DMS79 (cell line): ENCODE measurements at places on chromosomes 13 and 19.

DNA sequence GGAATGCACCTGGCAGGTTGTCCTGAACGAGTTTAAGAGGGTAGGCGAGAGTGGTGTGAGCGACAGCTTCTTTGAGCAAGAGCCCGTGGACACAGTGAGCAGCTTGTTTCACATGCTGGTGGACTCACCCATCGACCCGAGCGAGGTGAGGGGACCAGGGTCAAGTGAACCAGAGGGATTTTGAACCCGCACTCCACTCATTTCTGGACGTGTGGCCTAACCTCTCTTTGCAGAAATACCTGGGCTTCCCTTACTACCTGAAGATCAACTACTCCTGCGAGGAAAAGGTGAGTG is 1.7 kb downstream of the CATSPERG start:
- DNase-seq: no peak

GRCh38 chr19:17312189-17313113 is 3.1 kb downstream of the DDA1 start:
- no peak for DNase-seq

DNA sequence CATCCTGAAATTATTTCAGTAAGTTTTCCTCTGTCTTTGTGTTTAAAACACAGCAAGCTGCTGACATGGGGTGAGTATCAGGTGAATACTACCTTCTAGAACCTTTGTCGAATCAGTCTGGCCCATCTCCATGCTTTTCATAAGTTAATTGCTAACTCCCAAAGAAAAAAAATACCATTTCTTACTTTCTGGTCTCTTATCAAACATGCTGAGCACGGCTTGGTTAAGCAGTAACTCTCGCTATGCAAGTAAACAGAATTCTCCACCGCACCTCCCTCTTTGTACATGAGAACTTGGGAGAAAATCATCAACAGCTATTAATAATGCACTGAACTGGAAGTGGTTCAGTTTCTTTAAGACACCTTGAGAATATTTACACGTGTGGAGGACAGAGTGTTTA is 88.6 kb downstream of the FGF9 start:
- DNase-seq: no peak

DNA sequence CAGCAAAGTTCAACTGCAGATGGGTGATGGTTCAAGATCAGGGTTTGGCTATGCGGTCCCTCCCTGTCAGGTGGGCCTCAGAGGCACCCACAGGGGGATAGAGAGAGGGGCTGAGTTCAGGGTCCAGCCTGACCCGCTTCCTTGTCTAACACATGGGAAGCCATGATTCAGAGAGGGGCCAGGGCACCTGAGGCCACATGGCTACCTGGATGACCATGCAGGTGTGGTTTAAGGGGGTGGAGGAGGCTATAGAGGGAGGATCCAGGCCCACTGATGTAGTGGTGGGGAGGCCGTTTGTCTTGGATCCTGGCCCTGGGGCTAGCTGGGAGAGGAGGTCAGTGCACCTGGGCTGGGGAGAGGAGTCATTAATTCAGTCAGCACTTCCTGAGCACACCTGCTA is 56.7 kb downstream of the ZNF536 start:
- DNase-seq: no peak

DNA sequence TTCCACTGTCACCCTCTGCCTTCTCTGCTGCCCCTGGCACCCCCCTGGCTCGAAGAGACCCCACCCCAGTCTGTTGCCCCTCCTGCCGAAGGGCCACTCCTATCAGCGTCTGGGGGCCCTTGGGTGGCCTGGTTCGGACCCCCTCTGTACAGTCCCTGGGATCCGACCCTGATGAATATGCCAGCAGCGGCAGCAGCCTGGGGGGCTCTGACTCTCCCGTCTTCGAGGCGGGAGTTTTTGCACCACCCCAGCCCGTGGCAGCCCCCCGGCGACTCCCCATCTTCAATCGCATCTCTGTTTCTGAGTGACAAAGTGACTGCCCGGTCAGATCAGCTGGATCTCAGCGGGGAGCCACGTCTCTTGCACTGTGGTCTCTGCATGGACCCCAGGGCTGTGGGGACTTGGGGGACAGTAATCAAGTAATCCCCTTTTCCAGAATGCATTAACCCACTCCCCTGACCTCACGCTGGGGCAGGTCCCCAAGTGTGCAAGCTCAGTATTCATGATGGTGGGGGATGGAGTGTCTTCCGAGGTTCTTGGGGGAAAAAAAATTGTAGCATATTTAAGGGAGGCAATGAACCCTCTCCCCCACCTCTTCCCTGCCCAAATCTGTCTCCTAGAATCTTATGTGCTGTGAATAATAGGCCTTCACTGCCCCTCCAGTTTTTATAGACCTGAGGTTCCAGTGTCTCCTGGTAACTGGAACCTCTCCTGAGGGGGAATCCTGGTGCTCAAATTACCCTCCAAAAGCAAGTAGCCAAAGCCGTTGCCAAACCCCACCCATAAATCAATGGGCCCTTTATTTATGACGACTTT is 2.0 kb downstream of the ZFP36 start:
- DNase-seq: peak; percentile 32

DNA sequence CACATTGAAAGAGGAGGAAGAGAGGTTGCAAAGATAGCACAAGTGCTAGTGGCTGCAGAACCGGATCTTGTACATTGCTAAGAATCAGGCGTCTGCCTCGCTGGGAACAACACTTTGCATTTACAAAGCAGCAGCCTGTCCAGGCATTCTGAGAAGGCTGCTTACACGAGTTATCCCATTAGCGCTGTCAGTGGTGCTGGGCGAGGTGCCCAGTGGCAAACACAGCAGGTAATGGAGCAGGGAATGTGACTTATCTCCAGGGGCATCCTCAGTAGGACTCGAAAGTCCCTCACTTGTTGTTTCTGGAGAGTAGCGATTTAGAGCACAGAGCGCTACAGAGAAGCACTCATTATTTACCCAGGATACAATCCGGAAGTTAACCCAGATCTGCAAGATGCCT is 209.6 kb downstream of the OLFM4 start:
- DNase-seq: peak; percentile 36

- DNase-seq: peak; percentile 94
Observed at GRCh38 chr13:99200432-99201167, at the start of gene UBAC2. TSS of gene UBAC2 (plus strand) at chr13:99200854. CDS start at chr13:99200909, 55 bp downstream.

- no peak for DNase-seq
Observed at GRCh38 chr13:95356916-95357315, 55.7 kb upstream of the ABCC4 start.

DNA sequence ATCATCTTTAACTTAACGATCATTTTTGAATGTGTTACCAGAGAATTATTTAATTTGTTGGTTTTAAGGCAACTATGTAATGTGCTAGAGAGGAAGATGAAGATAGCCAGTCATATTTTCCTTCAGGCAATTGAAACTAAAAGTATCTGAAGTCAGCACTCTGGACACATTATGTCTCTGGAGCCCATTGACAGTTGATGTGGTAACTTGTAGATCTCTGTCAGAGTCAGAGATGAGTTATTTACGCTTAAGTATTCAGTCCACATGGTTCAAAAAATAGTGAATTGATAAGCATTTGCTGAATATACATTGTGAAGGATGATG is 2.1 kb downstream of the ZMYM2 start:
- DNase-seq: no peak

DNA sequence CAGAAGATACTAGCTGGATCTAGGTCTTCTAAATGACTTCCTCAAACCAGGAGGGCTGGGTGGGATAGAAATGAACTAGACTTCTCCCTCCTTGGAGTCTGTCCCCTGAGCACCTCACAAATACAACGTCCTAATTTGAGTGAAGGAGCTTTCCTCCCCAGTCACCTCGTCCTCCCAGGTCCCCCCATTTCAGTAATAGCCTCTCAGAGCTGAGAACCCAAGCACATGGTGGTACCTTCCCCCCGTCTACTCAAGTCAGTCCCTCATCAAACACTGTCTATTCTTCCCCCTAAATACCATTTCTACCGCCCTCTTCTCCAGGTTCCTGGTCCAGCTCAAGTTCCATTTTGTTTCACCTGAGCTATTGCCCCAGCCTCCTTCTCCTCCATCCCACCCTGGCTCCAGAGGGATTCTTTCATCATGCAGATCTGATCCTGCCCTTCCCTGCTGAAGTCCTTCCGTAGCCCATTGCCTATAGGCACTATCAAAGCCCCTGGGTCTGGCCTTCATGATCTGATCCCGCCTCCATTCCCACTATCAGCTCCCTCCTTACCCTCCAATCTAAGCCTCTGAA is 5.3 kb upstream of the PRKCG start:
- no peak for DNase-seq
